CD8-positive, alpha-beta T cell (primary cell): ENCODE measurements at places on chromosomes 7 and 10. TPM values are rescaled to one million over a fixed set of nuclear protein-coding genes. Genes with fewer than 3 reads are reported as not detected.
A peak's percentile ranks its signal among the peaks of the same experiment; 100 is the strongest.

The ZP3 gene
- total RNA-seq: 9.8 TPM

The PGAM2 gene
- total RNA-seq: 1.5 TPM

- DNase-seq: peak; percentile 76
These were observed 10.4 kb upstream of the LMBR1 start for GRCh38 chr7:156903232-156903909.

- no peak for DNase-seq
These were observed 1144.1 kb downstream of the GATA3 start for GRCh38 chr10:9198611-9199010.

DNA sequence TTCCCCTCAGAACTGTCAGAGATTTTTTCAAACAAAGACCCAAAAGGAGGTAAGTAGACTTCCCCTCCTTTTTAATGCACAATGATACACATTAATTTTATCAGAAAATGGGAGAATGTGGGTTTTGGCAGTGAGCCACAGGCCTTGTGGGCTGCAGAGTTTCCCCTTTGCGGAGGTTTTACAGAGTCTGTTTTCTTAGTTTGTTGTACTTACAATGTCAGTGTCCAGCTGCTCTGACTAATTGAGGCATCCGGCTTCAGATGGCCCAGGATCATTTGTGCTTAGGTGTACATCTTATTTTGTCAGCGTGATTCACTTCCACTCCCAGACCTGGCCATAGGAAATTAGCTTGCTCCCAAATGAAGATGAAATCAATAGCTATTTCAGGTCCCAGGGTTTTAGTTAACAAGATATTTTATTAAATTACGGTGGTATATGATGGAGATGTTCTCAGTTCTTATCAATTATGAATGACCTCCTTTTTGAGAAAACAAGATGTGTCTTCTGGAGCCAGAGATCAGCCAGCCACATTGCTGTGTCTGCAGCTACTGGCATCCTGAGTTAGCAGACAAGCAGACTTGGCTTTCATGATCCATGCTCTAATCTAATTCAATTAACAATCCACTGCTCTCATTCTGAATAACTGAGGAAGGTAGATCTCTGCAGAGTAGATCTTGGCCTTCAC, 1086.6 kb upstream of the SORCS1 start:
- DNase-seq: no peak

DNA sequence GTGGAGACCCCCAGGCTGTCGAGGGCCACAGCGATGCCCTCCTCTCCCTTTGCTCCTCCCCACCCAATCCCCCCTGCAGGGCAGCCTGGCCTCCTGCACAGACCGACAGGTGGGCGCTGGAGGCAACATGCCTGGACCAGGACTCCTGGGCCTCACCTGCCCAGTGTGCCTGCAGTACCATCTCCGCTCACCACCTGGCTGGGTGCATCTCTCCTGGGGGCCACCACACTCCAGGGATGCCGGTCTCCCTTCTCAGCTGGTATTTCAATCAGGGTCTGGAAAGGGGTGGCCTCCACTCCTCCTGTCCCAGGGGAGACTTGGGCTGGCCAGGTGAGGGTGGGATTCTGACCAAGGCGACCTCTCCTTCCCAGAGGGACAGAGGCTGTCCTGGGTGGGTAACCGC, 17.2 kb upstream of the CFAP46 start:
- DNase-seq: no peak

GRCh38 chr10:132420469-132420980, 23.5 kb downstream of the PWWP2B start:
- DNase-seq: no peak

- no peak for DNase-seq
These were observed 97.8 kb upstream of the DDC start for GRCh38 chr7:50662996-50663395.

DNA sequence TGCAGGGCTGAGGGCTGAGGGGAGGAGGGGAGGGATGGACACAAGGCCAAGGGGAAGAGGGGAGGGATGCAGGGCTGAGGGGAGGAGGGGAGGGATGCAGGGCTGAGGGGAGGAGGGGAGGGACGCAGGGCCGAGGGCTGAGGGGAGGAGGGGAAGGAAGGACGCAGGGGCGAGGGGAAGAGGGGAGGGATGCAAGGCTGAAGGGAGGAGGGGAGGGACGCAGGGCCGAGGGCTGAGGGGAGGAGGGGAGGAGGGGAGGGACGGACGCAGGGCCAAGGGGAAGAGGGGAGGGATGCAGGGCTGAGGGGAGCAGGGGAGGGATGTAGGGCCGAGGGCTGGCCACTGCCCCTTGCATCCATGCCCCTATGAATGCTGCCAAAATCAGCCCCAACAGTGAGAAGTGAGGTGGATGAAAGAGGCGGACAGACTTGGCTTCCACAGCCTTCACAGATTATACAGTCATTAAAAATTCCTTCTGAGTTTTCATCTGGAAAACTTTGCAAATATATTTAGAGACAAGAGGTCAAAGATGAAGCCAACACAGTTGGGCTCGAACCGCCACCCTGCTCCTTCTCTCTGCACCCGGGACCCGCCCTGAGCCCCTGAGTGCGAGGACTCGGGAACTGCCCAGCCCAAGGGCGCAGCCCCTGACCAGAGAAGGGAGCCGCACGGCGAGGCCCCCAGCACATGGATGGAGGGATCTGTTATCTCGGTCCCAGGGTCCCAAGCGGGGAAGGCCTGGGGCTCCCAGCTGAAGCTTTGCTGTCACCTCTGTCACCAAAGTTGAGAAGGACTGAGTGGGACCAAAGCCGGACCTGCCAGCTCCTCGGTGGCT, 65.8 kb downstream of the DIP2C start:
- DNase-seq: no peak

- no peak for DNase-seq
These were observed 27.0 kb downstream of the AUTS2 start for GRCh38 chr7:69625238-69625637.

- no peak for DNase-seq
These were observed 28.7 kb downstream of the ICA1 start for GRCh38 chr7:8232999-8233847.

DNA sequence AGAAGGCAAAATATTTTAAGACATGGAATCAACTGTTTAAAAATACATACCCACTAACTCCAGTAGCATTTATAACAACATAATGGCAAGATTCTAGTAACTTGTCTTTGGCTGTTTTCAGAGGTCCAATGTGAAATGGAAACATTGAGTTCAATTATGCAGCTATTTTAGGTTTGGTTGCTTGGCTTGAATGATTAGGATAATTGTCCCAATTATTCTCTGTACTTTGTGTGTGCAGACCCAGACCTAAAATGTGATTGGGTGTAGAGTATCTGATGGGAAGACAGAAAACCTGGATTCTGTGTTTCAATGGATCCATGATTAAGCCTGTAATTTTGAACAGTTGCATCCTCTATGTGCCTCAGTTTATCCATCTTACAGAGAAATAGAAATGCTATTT, 392.7 kb upstream of the NFE2L3 start:
- no peak for DNase-seq

DNA sequence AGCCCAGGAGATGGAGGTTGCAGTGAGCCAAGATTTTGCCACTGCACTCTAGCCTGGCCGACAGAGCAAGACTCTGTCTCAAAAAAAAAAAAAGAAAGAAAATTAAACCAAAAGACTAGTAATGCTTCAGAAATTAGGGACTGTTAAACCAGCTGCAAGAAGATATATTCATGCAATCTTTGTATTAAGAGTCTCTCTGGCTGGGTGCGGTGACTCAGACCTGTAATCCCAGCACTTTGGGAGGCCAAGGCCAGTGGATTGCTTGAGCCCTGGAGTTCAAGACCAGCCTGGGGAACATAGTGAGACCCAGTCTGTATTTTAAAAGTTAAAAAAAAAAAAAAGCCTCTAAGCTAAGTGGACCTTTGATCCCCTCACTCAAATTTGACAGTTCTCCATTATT, 2.5 kb upstream of the HNRNPF start:
- no peak for DNase-seq

GRCh38 chr10:28431139-28431538, 101.8 kb upstream of the WAC start:
- DNase-seq: no peak
